ENCODE measurements at places on chromosomes 3 and 15.

DNA sequence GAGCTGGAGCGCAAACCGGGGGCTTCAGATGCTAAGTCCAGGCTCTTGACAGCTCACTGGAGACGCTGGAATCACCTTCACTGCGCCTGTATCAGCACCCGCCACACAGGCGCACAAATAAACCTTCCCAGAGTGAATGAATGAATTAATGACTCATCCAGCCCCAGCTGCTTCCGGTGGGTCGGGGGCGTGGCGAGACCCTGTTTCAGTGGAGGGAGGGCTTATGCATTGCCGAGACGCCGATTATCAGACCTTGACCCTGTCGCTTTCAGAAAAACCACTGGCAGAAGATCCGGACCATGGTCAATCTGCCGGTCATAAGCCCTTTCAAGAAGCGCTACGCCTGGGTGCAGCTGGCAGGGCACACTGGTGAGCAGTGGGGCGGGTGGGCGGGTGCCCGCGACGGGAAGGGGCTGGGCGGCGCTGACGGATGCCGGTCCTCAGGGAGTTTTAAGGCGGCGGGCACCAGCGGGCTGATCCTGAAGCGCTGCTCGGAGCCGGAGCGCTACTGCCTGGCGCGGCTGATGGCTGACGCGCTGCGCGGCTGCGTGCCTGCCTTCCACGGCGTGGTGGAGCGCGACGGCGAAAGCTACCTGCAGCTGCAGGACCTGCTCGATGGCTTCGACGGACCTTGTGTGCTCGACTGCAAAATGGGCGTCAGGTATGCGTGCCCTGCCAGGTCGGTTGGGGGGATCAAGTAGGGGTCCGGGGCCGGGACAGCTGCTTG lies 7.7 kb downstream of the ITPKA start:
- no peak for DNase-seq

GRCh38 chr3:110343945-110344344 lies 727.7 kb upstream of the NECTIN3 start:
- no peak for DNase-seq

GRCh38 chr3:71713041-71713440 lies 12.2 kb downstream of the EIF4E3 start:
- DNase-seq: no peak

GRCh38 chr3:127787071-127787490 lies 35.2 kb downstream of the MGLL start:
- no peak for DNase-seq

DNA sequence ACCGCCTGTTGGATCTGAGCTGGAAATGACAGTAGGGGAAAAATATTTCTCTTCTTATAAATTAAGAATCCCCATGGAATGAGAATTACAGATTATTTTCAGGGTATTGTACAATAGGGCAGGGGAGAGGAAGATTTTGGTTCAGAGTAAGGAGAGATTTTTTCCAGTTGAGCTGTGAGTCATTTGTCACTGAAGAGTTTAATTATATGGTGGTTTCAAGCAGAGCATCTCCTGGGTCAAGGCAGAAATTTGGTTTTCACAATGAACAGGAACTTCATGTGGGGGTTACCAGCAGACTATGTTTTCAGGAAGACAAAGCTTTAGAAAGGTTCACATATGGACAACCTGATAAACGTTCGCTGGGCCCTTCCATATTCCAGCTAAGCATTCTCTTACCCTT lies 182.8 kb upstream of the NR2E3 start:
- DNase-seq: no peak

DNA sequence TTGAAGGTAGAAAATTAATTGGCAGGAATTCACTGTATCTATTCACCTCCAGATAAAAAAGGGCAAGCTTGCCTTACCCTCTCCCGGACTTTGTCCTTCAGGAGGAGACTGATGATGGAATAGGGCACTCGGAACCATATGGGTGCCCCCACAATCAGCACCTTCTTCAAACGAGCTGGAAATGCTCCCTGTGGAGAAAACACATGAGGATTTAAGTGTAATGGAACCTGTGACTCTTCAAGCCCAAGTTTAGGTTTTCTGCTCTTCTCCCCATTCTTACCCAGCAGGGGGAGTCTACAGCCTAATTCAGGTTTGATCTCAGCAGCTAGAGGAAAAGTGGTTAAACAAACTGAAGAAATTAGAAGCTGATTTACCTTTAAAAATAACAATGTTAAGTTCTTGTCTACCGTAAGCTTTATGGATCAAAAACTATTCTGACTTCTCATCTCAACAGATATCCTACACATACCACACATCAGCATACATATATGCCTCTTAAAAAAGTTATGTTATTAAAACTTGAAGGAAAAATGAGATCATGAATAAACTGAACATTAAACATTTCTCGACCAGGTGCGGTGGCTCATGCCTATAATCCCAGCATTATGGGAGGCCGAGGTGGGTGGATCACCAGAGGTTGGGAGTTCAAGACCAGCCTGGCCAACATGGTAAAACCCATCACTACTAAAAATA lies 57.5 kb upstream of the SIN3A start:
- DNase-seq: peak; percentile 11

- no peak for DNase-seq
Measured at GRCh38 chr3:126711121-126711760, 7.2 kb downstream of the CHCHD6 start.

GRCh38 chr15:99421758-99422157 lies 144.0 kb upstream of the MEF2A start:
- DNase-seq: no peak

GRCh38 chr15:49467746-49468480 lies 44.9 kb downstream of the FGF7 start:
- DNase-seq: no peak

DNA sequence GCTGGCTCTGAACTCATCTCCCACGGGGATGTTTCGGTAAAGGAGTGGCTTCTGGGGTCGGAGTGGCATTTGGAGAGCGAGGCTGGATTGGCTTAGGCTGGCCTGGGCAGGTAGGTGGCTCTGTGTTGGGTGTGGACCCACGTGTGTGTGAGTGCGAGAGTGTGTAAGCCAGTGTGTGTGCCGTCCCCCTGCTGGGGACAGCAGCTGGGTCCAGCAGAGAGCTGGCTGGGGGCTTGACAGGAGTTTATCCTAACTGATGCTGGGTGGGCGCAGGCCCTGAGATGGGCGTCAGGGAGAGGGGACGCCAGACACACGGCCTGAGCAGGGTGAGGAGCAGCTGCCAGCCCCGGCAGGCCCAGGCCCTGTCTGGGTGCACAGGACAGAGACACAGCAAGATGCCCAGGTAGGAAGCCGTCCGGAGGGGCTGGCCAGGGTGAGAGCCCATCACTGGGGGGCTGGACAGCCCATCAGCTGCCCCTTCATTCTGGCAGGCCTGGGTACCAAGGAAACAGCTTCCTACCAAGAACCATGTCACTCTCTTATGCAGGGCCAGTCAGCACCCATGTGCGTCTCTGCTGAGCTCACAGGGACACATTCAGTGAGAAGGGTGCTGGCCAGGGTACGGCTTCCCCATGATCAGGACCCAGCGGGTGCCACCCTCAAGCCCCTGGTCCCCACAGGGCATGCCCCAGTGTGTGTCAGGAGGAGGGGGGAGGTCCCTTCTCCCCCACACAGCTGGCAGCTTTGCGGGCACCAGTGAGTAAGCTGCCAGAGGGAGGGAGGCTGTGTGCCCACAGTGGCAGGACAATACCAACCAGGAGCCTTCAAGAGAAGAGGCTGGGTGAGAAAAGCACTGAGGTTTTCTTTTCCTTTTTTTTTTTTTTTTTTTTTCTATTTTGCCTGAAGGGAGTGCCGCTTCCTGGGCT lies 1.1 kb downstream of the PAK6 start:
- DNase-seq: no peak

DNA sequence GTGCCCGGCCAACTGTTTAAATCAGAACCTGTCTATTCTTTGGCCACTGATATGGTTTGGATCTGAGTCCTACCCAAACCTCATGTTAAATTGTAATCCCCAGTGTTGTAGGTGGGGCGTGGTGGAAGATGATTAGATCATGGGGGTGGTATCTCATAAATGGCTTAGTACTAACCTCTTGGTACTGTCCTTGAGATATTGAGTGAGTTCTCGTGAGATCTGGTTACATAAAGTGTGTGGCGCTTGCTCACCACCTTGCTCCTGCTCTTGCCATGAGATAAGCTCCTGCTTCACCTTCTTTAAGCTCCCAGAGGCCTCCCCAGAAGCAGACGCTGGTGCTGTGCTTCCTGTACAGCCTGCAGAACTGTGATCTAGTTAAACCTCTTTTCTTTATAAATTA lies 42.4 kb downstream of the REC114 start:
- DNase-seq: no peak

GRCh38 chr3:42213417-42213816 lies 52.6 kb downstream of the CCK start:
- DNase-seq: peak; percentile 62

GRCh38 chr3:35338186-35338585 lies 301.1 kb upstream of the ARPP21 start:
- DNase-seq: no peak

- no peak for DNase-seq
Measured at GRCh38 chr3:150101016-150101415, 130.3 kb upstream of the PFN2 start.

DNA sequence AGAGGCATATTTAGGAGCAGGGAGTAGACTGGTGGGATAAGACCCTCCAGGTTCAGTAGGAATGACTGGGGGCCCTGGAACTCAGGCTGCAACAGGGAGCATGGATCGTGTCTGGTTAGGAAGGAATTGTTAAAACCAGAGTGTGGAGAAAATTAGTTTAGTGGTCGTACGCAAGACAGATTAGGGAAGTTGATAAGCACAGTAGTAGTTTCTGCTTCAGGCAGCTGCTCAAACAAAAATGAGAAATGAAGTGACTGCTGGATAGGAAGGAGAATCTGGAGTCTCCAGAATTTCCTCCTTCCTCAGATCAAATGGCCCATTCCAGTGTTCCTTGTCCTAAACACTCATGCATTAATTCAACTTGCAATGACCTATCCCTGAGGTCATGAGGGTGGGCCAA lies 11.2 kb downstream of the MYD88 start:
- no peak for DNase-seq

- no peak for DNase-seq
Measured at GRCh38 chr3:157530637-157531300, 27.6 kb upstream of the VEPH1 start.

DNA sequence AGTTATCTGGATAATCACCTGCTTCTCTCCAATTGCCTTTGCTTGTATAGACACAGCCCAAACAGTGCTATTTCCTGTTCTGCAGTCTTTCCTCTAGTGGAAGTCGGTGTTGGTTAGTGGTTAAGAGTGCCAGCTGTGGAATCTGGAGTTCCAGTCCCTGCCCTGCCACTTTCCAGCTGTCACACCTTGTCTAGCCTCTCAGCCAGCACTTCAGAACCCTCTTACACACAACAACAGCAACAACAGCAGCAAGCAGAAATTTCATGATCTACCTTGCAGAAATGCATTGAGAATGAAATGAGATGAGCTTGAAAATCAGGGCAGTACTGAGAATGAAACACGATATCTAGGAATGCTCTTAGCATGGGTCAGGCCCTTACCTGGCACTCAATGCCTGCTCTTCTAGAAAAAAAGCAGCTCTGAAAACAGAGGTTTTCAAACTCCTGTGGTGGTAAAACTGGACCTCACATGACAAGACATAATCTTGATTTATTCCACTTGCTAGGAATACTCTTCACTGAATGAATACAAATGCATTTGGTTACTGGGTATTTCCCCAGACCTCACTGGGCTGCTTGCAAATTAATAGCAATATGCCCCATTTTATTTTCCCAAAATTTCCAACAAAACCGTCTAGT lies 3.3 kb upstream of the WNT5A start:
- no peak for DNase-seq
